A172 (cell line): ENCODE measurements at places on chromosomes 11 and 22. TPM values are rescaled to one million over a fixed set of nuclear protein-coding genes. Genes with fewer than 3 reads are reported as not detected.

INSC gene
- total RNA-seq: not detected in 2 replicates

OR51I1 gene
- total RNA-seq: 0.55 TPM in 1 of 2 replicates, not detected in the other

ALDH3B2 gene
- total RNA-seq: not detected in 2 replicates

B4GAT1 gene
- 47.0 and 54.1 TPM in 2 replicates for total RNA-seq

ACR gene
- not detected in 2 replicates for total RNA-seq

PPP6R2 gene
- 28.0 and 36.6 TPM in 2 replicates for total RNA-seq

CALCA gene
- total RNA-seq: not detected in 2 replicates

LBHD1 gene
- total RNA-seq: 2.5 and 6.6 TPM in 2 replicates

OR5P2 gene
- not detected in 2 replicates for total RNA-seq

OR56A1 gene
- not detected in 2 replicates for total RNA-seq

PIK3IP1 gene
- total RNA-seq: 2.7 and 6.8 TPM in 2 replicates

RIMBP3B gene
- total RNA-seq: 0.02 and 0.65 TPM in 2 replicates

CBLIF gene
- total RNA-seq: not detected in 2 replicates

CLDN5 gene
- total RNA-seq: not detected in 2 replicates

CHADL gene
- total RNA-seq: 0.53 TPM in 1 of 2 replicates, not detected in the other

OSM gene
- not detected in 2 replicates for total RNA-seq

CARD18 gene
- not detected in 2 replicates for total RNA-seq

PKNOX2 gene
- total RNA-seq: 0.12 TPM in 1 of 2 replicates, not detected in the other
